ENCODE measurements at places on chromosomes 6 and 20.

GRCh38 chr6:124557873-124558272 lies 404.4 kb upstream of the RNF217 start:
- no peak for DNase-seq

DNA sequence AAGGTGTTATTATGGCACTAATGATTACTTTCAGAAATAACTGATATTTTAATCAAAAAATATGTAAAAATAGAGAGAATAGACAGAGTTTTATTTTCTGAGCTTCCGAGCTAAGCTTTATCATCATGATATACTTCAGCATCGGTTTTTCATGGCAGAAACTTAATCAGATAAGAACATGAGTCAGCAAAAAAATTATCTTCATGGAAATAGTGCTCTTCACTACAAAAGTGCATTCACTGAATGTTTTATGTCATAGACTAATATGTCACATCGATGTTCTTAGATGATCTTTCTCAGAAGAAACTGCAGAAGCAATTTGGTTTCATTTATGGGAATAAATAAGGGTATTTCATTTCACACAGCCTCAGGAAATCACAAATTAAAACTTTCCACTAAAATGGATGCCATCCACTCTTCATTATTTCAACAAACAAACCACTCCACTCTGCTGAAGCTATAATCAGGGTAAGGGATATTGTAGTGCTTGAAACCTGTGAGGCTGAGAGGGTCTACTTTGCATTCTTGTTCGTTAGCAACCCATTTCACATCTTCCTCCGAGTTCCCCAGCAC lies 10.2 kb upstream of the MAP3K7 start:
- DNase-seq = no peak

GRCh38 chr20:32519381-32519730 lies 65.8 kb downstream of the NOL4L start:
- DNase-seq = no peak

DNA sequence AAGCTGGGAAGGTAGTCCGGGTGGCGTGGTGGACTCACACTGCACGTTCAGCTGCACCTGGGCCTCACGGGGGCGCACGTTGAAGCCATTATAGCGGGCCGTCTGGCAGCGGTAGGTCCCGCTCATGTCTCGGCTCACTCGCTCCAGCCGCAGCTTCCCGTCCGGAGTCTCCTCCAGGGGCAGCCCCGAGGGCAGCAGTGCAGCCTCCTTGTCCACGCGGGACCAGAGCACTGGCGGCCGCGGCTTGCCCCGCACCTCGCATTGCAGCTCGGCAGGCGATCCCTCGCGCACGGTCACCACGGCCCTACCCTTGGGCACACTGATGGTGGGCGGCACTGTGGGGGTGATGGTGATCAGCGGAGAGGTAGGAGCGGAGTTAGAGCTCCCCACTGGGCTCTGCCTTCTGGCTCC lies 47.6 kb downstream of the MDGA1 start:
- DNase-seq = no peak

DNA sequence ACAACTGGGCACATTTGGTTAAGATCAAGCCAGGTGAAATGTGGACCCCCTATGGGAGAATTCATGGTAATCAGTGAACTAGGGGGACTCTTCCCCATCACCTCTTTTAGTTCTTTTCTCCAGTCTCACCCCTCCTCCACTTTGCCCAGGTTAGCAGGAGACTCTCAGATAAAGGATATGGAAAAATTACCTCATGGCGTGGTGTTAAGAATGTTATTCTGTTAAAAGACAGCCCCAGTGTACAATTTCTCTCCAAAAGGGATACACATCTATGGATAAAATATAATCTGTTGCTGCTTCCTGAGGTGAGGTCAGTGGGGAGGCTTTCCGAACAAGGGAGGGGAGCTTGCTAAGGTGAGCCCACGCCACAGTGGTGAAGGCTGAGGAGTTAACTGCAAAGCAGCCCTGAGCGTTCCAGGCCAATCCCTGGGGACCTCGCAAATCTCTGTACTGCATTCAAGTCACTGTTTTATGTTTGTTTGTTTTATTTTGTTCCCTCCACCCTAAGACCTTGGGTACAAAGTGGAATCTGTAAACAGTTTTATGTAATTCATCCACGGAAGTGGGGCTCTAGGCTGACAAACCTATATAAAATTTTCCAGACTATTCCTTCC lies 52.0 kb downstream of the ADGRF1 start:
- no peak for DNase-seq

GRCh38 chr6:170072246-170072645 lies 218.6 kb downstream of the DLL1 start:
- DNase-seq = no peak

DNA sequence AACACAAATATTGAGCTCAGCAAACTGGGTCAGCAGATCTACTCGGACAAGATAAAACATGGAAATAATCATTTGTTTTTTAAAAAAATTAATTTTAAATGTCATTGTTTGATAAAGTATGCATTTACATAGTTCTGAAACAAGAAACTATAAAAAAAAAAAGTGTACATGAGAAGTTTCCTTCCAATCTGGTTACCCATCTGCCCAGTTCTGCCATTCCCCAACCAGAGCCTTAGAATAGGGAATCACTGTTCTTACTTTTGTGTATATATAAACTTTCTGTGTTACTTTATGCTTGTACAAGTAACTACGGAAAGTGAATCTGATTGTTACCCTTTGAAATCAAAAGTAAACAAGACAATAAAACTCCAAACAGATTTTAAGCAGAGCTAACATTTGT lies 791.4 kb downstream of the HACE1 start:
- no peak for DNase-seq
